Cortex of kidney (tissue), 1 donor: ENCODE measurements at places on chromosomes 11 and 22.

DNA sequence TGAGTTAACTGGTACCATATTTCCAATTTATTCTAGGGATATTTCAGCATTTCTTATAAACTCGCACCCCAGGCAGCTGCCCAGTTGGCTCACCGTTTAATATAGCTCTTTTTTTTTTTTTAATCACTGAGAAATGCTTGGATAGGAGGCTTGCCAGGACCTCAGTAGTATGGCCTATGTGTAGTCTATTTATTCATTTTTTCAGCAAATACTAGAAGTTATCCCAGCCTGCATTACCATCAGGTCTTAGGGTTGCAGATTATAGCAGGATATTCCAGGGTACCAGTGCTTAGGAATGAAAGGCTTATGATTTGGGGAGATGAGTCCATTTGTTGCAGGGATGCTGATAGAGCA is 26.6 kb downstream of the PARVA start:
- DNase-seq = no peak

DNA sequence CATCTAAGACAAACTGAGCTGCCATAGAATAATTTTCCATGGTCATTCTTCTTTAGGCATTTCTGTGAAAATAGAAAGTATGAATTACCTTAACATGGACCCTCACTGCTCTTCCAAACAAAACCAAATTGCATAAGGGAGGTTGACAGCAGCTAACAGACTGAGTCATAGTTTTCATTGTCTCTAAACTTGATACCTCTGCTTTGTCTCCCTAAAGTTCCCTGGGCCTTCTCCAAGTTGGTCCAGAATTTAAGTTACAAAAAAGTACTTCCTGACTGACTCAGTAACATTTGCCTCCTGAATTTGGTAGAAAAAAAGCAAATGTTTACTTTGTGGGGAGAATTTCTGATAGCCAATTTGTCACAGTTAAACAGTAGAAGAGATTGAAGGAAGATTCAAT is 3.0 kb downstream of the OR8D1 start:
- no peak for DNase-seq

DNA sequence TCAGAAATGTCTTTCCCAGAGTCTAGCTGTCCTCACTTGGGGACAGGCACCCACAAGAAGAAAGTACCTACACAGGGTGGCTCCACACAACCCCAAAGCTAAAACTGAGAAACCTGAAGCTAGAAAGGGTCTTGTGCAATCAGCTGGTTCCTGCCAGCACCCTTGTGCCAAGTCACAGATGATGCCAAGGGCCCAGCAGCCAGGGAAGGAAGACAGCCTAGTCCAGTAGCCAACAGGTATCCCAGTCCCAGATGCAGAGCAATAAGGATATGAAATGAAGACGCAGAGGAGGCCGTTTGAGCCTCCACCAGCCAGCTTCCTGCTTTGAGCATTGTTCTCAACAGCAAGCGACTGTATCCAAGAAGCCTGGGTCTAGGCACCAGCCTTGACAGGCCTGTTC is 6.1 kb downstream of the PLEKHA7 start:
- DNase-seq = no peak

DNA sequence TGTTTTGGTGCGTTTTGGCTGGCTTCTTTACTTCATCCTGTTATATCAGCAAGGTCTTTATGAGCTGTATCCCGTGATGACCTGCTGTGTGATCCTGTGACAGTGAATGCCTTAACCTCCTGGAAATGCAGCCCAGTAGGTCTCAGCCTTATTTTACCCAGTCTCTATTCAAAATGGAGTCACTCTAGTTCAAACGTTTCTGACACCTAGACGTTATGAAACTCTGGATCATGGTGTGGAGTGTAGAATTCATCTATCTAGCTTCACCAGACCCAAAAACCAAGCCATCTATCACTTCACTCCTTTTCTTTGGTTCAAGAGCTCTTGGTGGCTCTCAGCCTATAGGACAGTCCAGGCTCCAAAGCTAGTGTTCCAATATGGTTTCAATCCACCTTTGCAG is 28.2 kb upstream of the ZDHHC13 start:
- DNase-seq = no peak

GRCh38 chr22:50210378-50211139 is 9.7 kb downstream of the SELENOO start:
- DNase-seq = no peak

DNA sequence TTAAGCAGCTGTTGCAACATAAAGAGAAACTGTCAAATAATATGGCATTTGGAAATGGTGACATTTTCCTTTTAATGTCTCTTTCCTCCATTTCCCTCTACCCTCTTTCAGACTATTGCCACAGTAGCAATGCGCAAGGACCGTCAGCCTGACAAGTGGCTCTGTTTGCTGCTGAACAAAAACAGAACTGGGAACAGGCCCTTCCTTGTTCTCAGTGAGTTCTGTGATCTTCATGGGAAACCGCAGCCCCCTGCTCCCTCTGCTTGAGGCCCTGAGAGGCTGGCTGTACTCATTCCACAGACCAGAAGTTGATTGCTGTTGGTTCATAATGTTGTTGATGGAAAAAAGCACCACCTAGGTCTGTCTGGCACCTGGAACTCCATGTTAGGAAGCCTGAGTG is 559.7 kb downstream of the OPCML start:
- DNase-seq = no peak

DNA sequence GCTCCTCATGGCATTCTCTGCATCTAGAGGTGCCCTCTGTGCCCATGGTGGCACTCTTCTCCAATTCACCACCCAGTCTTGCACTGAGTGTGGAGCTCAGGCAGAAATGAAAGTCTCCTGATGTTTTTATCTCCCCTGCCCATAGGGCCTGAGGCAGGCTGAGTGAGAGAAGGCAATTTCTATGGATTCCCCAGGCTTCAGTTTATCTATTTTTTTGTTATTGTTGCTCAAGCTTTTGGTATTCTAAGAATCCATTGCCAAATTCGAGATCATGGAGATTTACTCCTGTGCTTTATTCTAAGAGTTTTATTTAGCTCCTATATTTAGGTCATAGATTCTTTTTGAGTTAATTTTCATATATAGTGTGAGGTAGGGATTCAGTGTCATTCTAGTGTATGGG is 40.7 kb downstream of the TSPAN18 start:
- DNase-seq = no peak

DNA sequence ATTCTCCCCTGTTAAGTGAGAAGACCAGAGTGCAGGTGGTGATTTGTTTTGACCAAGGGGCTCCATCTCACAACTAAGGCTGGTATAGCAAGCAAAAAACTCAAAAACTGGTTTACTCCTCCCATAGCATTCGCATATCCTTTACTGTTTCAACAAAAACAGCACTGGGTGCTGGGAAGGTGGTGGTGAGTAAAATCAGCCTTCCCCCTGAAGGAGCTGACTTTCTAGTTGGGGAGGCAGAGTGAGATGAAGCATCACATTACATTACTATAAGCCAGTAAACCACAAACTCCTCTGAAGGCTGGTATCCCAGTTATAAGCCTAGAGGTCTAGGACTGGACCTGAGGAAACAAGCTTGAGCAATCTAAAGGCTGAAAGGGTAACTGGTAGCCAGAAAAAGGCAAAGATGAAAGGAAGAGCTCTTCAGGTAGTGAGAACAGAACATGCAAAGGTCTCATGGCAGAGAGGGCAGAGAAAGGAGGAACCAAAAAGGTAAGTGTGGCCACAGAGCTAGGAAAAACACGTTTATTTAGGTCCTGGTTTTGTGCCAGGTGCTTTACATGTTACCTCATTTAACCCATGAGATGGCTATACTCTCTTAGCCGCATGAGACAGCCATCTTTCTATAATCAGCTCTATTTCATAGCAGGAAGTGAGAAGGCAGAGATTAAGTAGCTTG is 22.3 kb downstream of the TMEM123 start:
- DNase-seq = no peak

- no peak for DNase-seq
Observed at GRCh38 chr11:73387594-73388264, 11.5 kb downstream of the RELT start.

DNA sequence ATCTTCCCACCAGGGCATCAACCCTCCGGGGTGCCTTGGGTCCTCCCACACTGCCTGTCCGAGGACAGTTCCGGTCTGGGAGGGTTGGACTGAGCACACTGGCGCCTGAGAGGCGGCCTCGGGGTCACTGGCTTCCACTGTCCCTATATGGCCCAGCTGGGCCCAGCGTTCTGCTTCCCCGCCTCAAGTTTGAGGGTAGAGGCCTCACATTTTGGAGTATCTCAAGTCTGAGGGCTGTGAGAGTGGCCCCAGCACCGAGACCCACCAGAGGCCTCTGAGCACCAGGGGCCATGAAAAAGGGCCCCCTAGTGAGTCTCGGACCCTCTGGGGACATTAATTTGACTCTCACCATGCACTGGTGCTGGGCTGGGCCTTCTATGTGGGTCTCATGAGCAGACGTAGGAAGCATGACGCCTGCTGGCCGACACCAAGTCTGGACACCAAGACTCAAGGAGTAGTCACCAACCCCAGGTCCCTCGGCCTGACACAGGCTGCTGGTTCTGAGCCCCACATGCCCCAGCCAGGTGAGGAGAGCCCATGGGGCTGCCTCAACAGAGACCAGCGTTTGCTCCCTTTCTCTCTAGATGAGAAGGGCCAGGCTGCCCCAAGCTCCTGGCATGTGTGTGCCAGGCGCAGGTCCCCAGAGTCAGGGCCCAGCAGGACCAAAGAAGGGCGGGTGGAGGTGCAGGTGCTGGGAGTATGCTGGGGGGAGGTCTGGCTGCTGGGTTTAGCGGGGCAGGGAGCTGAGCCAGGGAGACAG is 27.5 kb downstream of the ARVCF start:
- no peak for DNase-seq

GRCh38 chr22:17198170-17199002 is 20.8 kb downstream of the ADA2 start:
- DNase-seq = no peak

DNA sequence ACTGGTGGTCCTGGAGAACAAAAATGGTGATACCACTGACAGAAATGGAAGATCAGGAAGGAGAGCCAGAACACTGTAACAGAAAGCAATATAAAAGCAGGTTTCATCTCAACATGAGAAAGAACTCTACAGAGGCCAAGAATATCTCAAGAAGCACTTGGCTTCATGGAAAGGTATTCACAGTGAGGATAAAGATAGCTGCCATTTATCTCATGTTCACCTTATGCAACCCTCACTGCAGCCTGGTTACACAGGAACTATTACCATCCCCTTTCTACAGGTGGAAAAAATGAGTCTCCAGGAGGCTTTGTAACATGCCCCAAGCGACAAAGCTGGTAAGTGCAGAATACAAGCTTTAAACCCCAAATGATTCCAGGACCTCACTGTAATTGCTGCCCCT is 606.1 kb upstream of the CADM1 start:
- no peak for DNase-seq

GRCh38 chr11:65310736-65311135 is 3.9 kb upstream of the CDC42EP2 start:
- no peak for DNase-seq

DNA sequence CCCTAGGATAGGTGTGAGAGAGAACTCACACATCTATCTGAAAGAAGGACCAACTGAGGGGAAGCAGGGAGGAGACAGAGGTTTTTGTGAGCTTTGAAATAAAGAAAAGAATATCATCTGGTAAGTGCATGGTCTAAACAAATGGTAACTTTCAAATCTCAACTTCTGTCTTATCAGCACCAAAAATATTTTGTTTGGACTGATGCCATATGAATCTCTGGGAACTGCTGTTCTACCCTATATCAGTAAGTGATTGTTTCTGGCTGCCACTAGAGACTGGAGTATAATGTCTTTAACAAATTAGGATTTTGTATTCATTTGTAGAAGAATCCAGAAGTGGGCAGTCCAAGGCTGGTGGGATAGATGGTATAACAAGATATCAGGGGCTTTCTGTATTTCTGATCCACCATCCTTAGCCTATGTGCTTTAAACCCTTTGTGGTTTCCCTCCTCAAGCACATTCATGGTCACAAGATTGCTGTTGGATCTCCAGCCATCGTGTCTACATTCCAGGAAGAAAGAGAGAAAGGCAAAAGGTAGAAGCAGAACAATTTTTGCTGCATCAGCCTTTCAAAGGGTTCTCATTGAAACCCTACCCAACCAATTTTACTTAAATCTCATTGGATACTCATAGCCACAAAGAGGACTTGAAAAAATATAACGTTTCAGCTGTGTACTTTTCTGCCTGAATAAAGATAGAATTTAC is 4.7 kb downstream of the HEPHL1 start:
- DNase-seq = no peak

DNA sequence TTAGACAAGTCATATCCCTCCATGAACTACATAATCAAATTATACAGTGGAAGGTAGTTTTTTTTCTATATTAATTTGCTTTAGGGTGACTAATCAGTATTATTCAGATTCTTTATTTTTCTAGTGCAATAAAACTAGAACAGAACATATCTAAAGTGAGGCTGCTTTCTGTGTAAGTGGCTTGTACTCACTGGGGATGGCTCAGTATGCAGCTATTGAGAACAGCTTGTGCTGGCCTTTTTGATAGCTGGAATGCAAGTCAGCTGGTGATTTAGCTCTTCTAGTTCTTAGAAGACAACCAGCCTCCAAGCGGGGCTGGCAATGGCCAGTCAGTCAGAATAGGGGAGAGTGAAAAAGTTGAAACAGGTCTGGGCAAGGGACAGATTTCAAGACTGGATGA is 119.4 kb downstream of the BLID start:
- DNase-seq = no peak

DNA sequence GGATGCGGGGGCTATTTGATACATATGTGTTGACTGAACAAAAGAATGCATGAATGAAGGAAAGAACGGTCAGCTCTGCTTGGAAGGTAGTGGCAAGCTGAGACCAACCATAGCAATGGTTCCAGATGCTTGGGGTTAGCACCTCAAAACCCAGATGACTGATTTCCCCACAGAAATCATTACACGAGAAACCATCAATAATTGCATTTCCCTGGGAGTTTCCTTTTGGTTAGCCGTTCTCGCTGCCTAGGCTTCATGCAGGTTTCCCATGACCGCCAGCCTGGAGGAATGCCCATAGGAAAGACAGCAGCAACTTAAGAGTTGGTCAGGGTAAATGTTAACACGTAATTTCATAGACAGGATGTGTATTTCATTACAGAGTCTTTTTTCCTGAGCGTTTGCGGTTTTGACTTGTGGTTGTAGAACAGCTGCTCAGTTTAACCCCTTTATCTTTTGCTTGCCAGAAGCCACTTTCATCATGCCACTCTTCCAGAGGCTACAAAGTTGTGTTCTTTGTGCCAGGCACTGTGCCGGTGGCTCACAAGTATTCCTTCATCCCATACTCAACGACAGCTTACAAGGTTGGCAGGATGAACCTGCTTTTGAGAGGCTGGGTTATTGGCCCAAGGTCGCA is 2.8 kb downstream of the IL17RA start:
- DNase-seq = no peak

DNA sequence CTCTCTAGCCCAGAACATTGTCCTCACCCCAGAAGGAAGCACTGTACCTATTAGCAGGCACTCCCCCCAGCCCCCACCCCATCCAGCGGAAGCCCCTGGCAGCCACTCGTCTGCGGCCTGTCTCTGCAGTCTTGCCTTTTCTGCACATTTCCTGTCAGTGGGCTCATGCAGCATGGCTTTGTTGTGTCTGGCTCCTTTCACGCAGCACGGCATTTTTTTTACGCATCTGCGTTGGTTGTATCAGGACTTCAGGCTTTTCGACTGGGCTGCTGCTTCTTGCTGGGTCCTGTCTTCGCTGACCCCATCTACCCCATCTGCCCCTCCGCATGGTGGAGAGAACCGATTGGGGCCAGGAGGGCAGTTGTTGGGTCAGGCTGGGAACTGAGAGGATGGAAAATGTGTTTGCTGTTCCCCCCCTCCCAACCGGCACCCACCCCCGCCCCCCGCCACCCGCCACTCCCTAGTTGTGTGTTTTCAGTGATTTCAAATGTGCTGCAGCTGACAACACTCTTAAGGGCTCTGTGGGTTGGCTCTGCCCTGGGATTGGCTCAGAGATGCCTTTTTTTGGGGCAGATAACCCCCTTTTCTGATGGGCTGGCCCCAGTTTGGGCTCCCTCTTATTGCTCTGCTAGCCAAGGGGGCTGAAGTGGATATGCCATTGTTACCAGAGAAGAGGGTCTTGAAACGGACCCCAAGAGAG is 110.0 kb downstream of the KIAA1671 start:
- no peak for DNase-seq
